Neural progenitor cell (in vitro differentiated cells): ENCODE measurements at places on chromosomes 16 and 17. TPM values are rescaled to one million over a fixed set of nuclear protein-coding genes. Genes with fewer than 3 reads are reported as not detected.

Gene SRL
- total RNA-seq, result 0.06 and 0.22 TPM in 2 replicates

Gene CMTM1
- 2.9 TPM in 1 of 2 replicates, not detected in the other for total RNA-seq

Gene PMFBP1
- total RNA-seq, result 0.96 and 12.8 TPM in 2 replicates

Gene RAB37
- total RNA-seq, result 1.5 and 4.3 TPM in 2 replicates

Gene KRT36
- total RNA-seq, result not detected in 2 replicates

Gene BAIAP3
- 0.34 and 4.0 TPM in 2 replicates for total RNA-seq

Gene NLRC5
- not detected in 2 replicates for total RNA-seq

DNA sequence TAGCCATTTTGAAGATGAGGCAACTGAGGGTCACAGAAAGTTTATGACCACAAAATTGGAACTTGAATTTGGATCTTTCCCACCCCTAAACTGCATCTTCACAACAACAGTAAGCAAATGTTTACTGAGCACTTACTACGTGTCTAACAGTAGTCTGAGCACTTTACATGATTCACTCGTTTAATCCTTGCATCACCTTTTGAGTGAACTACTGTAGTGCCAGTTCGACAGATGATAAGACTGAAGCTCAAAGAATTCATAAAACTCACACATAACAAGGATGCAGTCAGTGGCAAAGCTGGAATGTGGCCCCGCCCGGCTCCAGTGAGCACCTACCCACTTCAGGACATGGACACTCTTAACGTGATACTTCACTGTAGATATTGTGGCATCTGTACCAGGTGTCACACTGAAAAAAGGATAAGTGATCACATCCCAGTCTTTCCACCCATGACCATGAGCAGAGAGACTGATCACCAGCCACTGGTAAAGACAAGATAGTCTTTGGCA lies 36.0 kb upstream of the HLF start:
- no peaks in the 10 kb centered on the region for H3K36me3 ChIP-seq
- H3K27ac ChIP-seq, result no peak overlapping the region
- H3K4me3 ChIP-seq, result no peak overlapping the region

DNA sequence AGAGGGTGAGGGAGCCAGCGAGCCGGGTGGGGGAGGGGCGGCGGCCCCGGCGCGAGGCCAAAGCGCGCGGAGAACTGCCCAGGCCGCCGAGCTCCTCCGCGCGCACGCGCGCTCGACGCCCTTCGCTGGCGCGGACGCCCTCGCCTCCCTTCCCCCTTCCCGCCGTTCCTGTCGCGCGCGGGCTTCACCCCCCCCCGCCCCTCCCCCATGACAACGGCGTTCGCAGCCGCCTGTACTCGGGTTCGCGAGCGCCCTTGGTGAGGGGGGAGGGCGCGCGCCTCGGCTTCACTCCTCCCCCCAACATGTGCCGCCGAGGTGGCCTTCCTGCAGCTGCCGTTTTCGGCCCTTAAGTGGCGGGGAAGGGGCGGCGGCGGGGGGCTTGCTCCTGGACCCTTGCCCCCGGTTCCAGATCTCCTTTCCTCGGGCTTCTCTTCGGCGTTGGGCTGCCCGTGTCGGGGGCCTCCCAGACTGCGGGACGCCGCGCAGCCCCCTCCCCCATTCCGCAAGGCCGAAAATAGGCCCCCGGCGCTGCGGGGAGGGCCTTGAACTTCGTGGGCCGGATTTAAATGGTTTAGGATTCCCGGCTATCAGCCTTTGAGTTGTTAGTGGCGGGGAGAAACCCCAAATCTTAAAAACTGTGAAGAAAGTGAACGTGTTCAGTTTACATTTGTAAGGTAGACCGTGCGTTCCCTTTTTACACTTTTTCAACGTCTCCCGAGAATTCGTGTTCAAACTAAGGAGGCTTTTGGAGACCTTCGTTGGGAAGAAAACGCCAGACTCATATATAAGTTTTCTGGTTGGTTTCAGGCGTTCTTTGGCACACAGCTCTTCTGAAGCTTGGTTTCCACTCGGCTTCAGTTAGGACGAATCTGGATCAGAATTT lies 653 bp downstream of the SRRM2 start:
- peak; percentile 95 for DNase-seq
- peak overlapping the region; percentile 71 for H3K4me3 ChIP-seq
- peaks cover 23% of the 10 kb centered on the region for H3K4me1 ChIP-seq
- H3K27me3 ChIP-seq, result no peaks in the 10 kb centered on the region

- peak overlapping the region; percentile 90 for H3K4me3 ChIP-seq
- H3K36me3 ChIP-seq, result peaks cover 39% of the 10 kb centered on the region
- H3K27me3 ChIP-seq, result no peaks in the 10 kb centered on the region
- H3K4me1 ChIP-seq, result peaks cover 27% of the 10 kb centered on the region
These were observed 616 bp downstream of the SRSF2 start for GRCh38 chr17:76736349-76737081.

DNA sequence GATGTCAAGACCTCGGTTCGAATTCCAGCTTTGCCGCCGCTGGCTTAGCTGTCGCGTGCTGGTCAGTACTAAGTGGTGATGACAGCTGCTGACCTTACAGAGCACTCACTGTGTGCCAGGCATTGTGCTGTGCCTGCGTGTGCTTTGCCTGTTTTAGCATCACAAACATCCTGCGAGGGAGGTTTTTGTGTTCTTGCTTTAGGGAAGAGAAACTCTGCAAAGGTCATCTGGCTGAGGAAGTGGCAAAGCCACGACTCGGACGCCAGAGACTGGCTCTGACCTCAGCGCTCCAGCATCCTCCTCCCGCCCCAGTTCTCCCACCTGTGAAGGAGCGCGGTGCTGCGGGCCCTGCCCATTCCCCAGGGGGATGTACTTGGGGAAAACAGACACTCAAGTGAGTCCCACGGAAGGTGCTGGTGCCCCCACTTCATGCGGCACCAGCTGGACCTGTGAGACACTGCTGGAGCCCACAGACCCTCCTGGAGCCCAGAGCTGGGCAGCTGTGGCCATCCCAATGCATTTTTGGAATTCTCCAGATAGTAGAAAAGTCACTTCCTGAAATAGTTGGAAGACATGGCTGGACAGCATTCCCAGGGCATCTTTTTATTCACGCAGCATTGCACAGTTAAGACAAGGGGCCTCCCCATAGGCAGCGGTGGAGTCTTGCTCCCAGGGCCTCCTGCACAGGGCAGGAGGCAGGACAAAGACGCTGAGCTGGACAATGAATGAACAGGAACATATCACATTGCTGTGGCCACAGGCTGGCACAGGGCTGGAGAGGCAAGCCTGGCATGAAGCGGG lies 20.0 kb upstream of the HERPUD1 start:
- no peaks in the 10 kb centered on the region for H3K36me3 ChIP-seq
- H3K27me3 ChIP-seq, result no peaks in the 10 kb centered on the region
- peak; percentile 44 for DNase-seq

- no peaks in the 10 kb centered on the region for H3K36me3 ChIP-seq
- H3K27me3 ChIP-seq, result no peaks in the 10 kb centered on the region
- H3K27ac ChIP-seq, result no peak overlapping the region
- no peak for DNase-seq
These were observed 31.1 kb downstream of the SNN start for GRCh38 chr16:11699234-11699894.

GRCh38 chr17:51585514-51586104 lies 325.3 kb downstream of the UTP18 start:
- H3K4me3 ChIP-seq, result no peak overlapping the region
- no peaks in the 10 kb centered on the region for H3K36me3 ChIP-seq
- no peaks in the 10 kb centered on the region for H3K27me3 ChIP-seq
- peak; percentile 66 for DNase-seq
- no peaks in the 10 kb centered on the region for H3K4me1 ChIP-seq

DNA sequence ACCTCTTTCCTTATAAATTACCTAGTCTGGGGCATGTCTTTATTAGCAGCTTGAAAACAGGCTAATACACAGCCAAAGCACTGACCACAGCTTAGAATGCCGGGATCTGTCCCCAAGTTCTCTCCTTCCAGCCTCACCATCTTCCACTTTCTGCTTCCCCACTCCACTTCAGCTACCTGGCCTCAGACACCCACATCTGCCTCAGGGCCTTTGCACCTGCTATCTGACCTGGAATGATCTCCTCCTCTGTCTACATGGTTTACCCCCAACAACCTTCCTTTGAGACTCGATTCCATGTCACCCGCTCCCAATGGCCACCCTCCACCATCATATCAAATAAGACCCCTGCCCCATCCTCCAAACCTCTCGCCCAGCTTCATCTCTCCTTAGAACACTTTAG lies 152.6 kb upstream of the CDC42EP4 start:
- H3K4me1 ChIP-seq, result peaks cover 12% of the 10 kb centered on the region
- H3K27me3 ChIP-seq, result no peaks in the 10 kb centered on the region
- no peak overlapping the region for H3K27ac ChIP-seq
- no peak overlapping the region for H3K4me3 ChIP-seq
- H3K36me3 ChIP-seq, result no peaks in the 10 kb centered on the region
- DNase-seq, result no peak

- no peaks in the 10 kb centered on the region for H3K27me3 ChIP-seq
- peaks cover 3% of the 10 kb centered on the region for H3K4me1 ChIP-seq
- no peak overlapping the region for H3K27ac ChIP-seq
These were observed 9.8 kb upstream of the SOST start for GRCh38 chr17:43768382-43768781.

- no peak for DNase-seq
- H3K27me3 ChIP-seq, result no peaks in the 10 kb centered on the region
- H3K4me3 ChIP-seq, result no peak overlapping the region
- no peaks in the 10 kb centered on the region for H3K4me1 ChIP-seq
These were observed 29.0 kb downstream of the FCSK start for GRCh38 chr16:70483426-70483825.

DNA sequence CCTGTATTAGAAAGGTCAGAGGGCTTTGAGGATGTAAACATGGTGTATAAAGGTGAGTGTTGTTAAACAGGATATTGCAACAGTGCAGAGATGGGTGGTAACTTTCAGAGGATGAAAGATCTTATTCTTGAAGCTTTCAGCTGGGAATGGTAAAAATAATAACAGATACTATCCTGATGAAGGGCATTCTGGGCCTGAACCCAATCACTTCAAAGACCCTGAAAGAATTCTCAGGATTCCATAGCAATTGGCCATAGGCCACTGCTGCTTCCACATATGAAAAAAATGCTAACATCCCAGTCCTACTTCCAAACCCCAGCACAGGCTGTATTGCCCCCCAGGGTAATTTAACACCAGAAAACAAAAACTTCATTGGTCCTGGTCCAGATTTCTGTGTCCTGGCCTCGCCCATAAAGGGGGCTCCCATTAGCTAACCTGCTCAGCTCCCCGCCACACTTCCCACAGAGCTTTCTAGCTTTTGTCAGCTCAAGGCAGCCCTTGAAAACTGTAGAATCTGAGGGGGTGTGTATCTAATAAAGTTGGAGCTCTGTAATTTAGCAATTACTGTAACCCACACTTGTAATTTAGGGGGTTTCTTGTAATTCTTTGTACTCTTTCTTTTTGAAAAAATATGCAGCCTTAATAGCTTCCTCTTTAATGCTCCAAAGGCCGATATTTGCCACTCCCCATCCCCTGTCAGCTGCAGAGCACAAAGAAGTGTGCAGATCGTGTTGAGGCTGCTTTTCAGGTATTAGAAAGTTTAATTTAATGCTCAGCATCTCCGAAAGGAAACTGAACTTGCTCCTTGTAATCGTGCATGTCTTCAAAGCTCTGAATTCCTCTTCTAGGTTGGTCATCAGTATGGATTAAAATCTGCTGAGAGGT lies 371.5 kb downstream of the SEC14L1 start:
- DNase-seq, result no peak
- H3K4me3 ChIP-seq, result no peak overlapping the region
- H3K27me3 ChIP-seq, result no peaks in the 10 kb centered on the region
- H3K4me1 ChIP-seq, result no peaks in the 10 kb centered on the region
- H3K36me3 ChIP-seq, result peaks cover 6% of the 10 kb centered on the region

- no peak overlapping the region for H3K27ac ChIP-seq
- H3K36me3 ChIP-seq, result no peaks in the 10 kb centered on the region
- H3K4me3 ChIP-seq, result no peak overlapping the region
These were observed 25.1 kb downstream of the KSR1 start for GRCh38 chr17:27481327-27481726.

- no peak for DNase-seq
- H3K4me3 ChIP-seq, result no peak overlapping the region
- no peak overlapping the region for H3K27ac ChIP-seq
- H3K27me3 ChIP-seq, result no peaks in the 10 kb centered on the region
These were observed 13.7 kb upstream of the LDHD start for GRCh38 chr16:75130150-75130771.

DNA sequence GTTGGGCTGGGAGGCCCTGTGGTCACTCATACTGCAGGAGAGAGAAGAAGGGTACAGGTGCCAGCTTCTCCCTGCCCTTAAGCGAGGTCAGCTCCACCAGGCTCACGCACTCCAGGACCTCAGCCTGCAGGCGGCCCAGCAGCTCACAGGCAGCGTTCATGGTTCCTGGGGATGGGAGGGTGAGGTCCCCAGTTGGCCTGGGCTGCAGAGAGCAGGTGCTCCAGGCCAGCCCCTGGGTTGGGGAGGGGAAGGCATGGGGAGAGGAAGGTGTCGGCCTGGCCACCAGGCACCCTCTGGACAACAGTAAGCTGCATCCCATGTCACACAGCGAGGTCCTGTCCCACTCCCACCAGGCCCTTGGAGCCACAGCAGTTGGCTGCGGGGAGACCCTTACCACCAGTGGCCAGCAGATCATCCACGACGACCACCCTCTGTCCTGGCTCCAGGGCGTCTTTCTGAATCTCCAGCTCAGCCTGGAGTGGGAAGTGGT lies 2.0 kb downstream of the APRT start:
- DNase-seq, result no peak
- H3K27ac ChIP-seq, result peak overlapping the region; percentile 70
- no peak overlapping the region for H3K4me3 ChIP-seq
- H3K4me1 ChIP-seq, result peaks cover 5% of the 10 kb centered on the region
- no peaks in the 10 kb centered on the region for H3K27me3 ChIP-seq
- H3K36me3 ChIP-seq, result no peaks in the 10 kb centered on the region

- H3K27ac ChIP-seq, result no peak overlapping the region
- H3K36me3 ChIP-seq, result no peaks in the 10 kb centered on the region
- H3K4me3 ChIP-seq, result no peak overlapping the region
- no peaks in the 10 kb centered on the region for H3K27me3 ChIP-seq
- no peaks in the 10 kb centered on the region for H3K4me1 ChIP-seq
- DNase-seq, result no peak
These were observed 8.2 kb downstream of the WDR45B start for GRCh38 chr17:82640036-82640435.

DNA sequence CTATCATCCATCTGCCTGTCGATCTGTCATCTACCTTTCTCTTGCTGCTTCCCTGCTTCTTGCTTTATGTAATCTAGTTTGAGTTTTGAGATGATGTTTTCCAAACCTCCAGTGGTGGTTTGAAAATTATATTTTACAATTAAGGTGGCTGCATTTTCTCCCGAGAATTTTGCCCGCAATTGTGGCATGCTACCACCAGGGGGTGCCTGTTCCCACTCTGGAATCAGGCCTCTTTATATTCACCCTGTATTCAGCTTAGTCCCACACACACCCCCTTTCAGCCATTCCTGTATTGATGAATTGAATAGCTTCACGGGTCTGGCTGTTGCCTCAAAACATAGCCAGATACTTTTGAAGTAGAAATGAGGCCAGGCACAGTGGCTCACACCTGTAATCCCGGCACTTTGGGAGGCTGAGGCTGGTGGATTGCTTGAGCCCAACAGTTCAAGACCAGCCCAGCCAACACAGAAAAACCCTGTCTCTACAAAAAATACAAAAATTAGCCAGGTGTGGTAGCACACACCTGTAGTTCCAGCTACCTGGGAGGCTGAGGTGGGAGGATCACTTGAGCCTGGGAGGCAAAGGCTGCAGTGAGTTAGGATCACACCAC lies 3.2 kb downstream of the PRSS22 start:
- H3K27ac ChIP-seq, result no peak overlapping the region
- DNase-seq, result no peak
- H3K4me3 ChIP-seq, result no peak overlapping the region
- H3K27me3 ChIP-seq, result peaks cover 42% of the 10 kb centered on the region
